ENCODE measurements at places on chromosomes 16 and 17. TPM values are rescaled to one million over a fixed set of nuclear protein-coding genes. Genes with fewer than 3 reads are reported as not detected.

Gene KRTAP3-1
- total RNA-seq: not detected

Gene TLCD2
- total RNA-seq: 0.91 TPM

Gene HYDIN
- total RNA-seq: not detected

Gene NOL3
- total RNA-seq: 12.3 TPM

Gene WFIKKN1
- not detected for total RNA-seq

Gene ALOX12B
- total RNA-seq: not detected

Gene C17orf67
- total RNA-seq: 1.3 TPM

Gene VMO1
- total RNA-seq: 1.7 TPM

Gene MT4
- total RNA-seq: not detected

Measured in epithelial cell of umbilical artery (primary cell).